Activated naive CD8-positive, alpha-beta T cell treated with anti-CD3 and anti-CD28 coated beads for 36 hours (primary cell): ENCODE measurements at places on chromosomes 5 and 9.

GRCh38 chr5:98722188-98722587 lies 51.3 kb upstream of the RGMB start:
- DNase-seq, result no peak

DNA sequence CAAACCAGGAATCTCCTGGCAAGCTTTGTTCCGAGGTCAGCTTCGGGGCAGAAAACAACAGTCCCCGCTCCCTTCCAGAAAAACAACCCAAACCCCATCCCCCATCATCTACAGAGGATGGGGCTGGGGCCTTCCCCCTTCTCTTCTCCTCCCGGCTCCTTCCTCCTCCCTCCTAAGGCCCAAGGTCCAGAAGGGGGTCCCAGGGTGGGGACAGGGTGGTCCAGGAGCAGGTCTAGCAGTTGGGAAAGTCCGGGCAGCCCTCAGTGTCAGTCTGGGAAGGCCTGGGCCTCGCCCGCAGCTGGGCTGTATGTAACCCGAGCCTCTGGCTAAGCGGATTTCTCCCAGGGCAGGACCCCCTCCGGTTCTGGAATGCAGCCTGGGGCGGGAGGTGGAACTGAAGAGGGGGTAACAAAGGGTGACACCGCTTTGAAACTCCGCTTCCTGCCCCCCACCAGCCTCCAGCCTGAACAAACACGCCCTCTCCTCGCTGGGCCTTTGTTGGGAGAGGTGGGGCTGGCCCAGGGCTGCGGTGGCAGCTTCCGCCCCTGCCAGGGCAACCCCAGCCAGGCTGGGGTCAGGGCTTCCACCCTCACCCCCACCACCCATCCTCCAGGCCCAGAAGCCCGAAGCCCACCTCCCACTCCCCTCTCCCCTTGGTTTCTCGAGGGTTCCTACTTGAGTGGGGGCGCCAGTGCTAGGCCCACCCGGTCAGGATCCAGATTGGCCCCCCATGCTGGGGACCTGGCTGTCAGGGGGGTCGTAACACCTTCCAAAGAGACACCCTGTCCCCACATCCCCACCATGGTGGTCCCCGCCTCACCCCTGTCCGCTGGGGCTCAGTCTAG lies 63.5 kb downstream of the C9orf50 start:
- no peak for DNase-seq

- no peak for DNase-seq
Observed at GRCh38 chr9:94717761-94718160, 8.7 kb upstream of the AOPEP start.

DNA sequence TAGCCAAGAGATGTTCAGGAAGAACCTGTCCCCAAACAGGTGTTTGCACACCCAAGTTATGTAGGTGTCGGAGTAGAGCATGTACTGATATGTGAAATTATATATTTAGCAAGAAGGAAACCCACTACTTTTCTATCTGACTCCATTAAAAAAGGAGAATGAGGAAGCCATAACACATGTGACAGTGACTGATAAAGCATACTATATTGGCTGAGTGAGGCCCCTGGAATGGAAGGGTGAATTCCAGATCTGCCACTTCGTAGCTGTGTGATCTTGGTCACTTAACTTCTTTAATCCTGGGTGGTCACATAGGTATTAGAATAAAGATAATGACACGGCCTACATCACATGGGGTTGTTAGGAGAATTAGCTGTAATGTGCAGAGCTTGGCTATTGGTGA lies 116.0 kb upstream of the MAN2A1 start:
- no peak for DNase-seq

- DNase-seq, result no peak
Observed at GRCh38 chr5:118844351-118844750, 144.0 kb downstream of the DTWD2 start.

- no peak for DNase-seq
Observed at GRCh38 chr9:108652851-108653250, 202.9 kb downstream of the ACTL7B start.

DNA sequence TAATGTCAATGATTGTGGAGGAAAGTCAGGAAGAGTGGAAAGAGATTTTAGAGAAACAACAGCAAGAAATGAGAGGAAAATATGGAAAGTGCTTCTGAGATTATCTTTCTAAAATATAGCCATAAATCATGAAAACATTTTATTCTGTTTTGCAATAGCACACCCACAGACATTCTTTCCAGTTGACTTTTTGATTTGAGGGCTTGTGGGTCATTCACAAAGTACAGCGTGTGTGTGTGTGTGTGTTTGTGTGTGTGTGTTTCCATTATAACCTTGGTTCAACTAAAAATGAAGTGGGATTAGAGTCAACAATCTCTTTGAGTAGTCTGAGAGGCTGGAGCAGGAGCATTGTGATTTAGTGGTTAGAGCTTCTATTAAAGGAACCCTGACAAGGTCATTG lies 116.6 kb upstream of the GAS1 start:
- DNase-seq, result no peak

GRCh38 chr9:6426117-6426516 lies 13.1 kb downstream of the UHRF2 start:
- DNase-seq, result no peak

- no peak for DNase-seq
Observed at GRCh38 chr5:177537389-177538361, 16.7 kb downstream of the FAM193B start.

GRCh38 chr5:149610589-149611255 lies 29.4 kb downstream of the ARHGEF37 start:
- DNase-seq, result no peak

DNA sequence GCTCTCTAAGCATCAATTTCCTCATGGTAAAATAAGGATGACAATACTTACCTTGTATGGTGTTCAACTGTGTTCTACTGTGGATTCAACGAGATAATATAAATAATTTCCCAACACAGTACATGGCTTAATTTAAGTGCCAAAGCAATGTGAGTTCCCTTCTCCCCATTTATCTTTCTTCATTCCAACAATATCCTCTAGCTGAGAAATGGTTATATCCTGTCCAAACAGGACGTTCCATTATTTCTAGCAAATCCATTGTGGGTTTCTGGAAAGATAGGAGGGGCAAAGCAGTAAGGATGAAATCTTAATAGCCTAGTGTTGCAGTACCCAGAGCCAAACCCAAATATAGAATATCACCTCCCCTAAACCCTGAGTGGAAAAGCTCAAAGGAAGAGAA lies 22.0 kb downstream of the ABCA1 start:
- no peak for DNase-seq

DNA sequence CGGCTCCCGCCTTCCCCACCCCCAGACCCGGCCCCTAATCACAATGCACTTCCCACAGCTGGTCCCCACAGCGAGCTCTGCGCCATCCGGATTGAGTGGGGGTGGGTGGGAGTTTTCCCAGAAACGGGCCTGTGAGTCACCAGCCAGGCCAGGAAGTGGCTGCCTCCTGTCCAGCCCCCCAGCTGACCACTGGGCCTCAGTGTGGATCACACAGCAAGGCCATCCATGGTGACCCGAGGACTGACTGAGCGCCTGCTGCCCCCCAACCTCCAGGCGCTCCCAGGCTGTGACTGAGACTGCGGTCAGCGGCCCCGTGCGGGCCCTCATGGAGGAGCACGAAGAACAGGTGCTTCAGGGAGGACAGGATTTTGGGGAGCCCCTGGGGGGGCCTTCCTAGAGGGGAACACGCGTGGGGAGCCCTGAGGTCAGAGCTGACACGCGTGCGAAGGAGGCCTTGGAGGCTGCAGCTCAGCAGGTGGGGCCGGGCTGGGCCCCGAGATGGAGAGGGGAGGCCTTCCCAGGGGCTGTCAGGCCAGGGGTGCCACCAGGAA lies 48.3 kb upstream of the EGFL7 start:
- no peak for DNase-seq

DNA sequence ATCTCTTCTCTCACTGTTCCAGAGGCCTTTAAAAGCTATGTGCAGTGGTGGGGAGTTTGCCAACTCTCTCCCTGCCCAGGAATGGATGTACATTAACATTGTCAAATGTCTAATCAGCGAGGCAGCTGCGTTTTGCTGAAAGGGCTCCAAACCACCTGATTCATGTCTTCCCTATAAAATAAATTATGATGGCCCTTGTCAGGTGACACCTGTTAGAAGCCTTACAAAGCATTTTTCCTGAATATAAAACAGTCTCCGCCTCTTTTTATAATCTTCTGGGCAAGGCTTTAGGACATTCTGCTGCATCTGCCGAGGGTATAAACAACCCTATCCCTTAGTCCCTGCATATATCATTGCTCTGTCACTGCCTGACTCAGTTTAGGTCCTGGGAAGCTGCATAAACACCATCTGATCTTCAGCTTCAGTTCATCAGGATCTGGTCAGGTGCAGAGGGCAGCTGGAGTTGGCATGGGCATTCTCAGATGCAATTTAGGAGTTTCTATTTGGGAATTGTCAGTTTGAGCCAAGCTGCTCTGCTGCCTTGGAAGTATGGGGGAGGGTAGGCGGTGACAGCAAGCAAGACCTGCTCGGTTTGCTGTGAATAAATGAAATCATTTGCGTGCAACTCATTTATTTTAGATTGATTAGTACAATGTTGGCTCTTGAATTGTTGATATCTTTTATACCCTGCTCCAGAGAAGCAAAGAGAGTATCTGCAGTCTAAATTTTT lies 103.5 kb downstream of the ACER2 start:
- DNase-seq, result no peak

- DNase-seq, result no peak
Observed at GRCh38 chr5:18158166-18158565, 523.9 kb downstream of the TAF11L14 start.

DNA sequence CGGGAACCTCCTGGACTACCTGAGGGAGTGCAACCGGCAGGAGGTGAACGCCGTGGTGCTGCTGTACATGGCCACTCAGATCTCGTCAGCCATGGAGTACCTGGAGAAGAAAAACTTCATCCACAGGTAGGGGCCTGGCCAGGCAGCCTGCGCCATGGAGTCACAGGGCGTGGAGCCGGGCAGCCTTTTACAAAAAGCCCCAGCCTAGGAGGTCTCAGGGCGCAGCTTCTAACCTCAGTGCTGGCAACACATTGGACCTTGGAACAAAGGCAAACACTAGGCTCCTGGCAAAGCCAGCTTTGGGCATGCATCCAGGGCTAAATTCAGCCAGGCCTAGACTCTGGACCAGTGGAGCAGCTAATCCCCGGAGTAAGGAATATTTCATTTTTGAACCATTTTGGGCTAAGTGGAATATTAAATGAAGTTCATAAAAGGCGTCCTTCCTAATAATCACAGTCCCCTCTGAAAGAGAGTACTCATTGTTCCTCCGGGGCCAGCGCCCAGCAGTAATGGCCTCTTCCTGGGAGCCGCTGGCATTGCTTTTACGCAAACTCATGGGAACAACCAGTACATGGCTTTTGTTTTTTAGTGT lies 23.6 kb downstream of the QRFP start:
- no peak for DNase-seq

GRCh38 chr9:100352201-100352726 lies 478 bp downstream of the TEX10 start:
- peak; percentile 41 for DNase-seq

- DNase-seq, result no peak
Observed at GRCh38 chr5:143506836-143507552, 103.5 kb upstream of the NR3C1 start.

DNA sequence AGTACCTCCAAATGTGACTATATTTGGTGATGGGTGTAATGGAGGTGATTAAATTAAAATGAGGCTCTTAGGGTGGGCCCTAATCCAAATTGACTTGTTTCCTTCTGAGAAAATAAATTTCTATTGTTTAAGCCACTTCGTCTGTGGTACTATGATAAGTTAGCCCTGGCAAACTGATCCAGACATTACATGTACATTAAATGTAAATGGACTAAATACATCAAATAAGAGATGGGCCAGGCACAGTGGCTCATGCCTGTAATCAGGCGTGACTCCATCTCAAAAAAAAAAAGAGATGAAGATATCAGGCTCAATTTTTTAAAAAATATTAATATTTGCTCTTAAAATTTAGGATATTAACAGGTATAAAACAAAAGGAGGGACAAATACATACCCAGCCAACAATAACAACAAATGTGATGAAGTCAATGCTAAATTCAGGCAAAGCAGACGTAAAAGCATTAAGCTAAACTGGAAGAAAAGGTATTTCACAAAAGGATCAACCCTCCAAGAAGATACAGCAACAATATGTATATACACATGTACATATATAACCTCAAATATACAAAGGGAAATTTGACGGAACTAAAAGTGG lies 5.5 kb upstream of the OR2V1 start:
- no peak for DNase-seq

- no peak for DNase-seq
Observed at GRCh38 chr9:106588626-106589025, 274.3 kb upstream of the ZNF462 start.

DNA sequence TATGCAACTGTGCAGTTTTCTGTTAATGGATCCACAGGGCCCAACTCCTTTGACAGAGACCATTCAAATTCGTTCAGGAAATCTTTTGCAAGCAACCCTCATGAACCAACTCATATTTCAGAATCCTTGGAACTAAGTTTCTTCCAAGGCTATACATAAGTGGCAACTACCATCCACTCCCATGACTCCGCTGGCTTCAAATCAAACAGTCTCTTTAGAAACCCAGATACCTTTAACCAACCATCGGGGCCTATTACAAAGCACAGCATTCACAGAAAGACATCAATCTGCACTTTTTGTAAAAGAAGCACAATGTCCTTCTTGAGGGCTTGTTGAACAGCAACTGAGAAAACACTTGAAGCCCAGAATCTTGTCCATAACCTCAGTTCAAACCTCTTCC lies 526.9 kb downstream of the DTWD2 start:
- DNase-seq, result no peak

DNA sequence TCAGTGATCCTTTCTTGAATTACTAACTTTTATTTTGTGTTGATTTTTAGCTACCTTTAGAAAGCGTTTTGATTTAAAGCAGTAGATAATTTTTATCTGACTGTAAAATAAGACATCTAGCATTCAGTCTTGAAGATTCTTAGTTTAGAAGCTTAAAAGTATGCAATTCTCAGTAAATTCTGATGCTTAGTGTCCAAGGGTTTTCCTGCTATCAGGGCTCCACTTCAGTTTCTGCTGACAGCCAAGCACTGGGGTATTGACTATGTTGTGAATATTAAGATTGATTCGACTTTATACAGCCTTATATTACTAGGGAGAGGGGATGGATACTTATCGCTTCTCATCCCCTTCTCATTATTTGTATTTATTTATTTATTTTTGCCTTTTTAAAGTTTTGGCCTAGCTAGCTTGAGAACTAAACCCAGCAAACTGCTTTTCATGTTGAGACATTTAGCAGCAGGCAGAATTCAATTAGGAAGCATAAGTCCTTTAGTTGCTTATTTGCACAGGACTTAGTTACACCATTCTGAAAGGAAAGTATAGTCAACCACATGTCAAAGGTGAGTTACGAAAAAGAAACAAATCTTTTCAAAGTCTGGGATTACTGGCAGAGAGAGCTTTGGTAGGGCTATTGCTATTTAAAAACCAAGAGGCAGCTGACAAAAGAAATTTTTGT lies 2.9 kb downstream of the PBX3 start:
- DNase-seq, result no peak

DNA sequence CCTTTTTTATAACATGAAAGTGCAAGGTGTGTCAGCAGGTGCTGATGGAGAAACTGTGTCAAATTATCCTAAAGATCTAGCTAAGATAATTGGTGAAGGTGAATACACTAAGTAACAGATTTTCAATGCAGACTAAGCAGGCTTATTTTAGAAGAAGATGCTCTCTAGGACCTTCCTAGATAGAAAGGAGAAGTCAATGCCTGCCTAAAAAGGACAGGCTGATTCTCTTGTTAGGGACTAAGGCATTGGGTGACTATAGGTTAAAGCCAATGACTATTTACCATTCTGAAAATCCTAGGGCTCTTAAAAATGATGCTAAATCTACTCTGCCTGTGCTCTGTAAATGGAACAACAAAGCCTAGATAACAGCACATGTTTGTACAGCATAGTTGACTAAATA lies 1682.4 kb downstream of the MAT2B start:
- no peak for DNase-seq

GRCh38 chr5:61184708-61185107 lies 22.4 kb upstream of the SMIM15 start:
- DNase-seq, result no peak
